NCI-H69 (cell line): ENCODE measurements at places on chromosomes 1 and 21.

DNA sequence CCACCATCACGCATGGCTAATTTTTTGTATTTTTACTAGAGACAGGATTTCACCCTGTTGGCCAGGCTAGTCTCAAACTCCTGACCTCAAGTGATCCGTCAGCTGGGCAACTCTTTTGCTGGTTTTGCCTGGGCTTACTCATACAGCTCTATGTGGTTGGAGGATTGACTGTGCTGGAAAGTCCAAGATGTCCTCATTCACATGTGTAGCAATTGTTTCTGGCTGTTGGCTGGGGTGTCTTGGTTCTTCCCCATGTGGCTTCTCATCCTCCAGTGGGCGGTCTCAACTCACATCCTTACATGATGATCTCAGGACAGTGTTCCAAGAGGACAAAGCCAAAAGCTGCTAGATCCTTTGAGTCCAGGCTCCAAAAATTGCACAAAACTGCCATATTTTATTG, 53.3 kb downstream of the TEX35 start:
- no peak for DNase-seq

DNA sequence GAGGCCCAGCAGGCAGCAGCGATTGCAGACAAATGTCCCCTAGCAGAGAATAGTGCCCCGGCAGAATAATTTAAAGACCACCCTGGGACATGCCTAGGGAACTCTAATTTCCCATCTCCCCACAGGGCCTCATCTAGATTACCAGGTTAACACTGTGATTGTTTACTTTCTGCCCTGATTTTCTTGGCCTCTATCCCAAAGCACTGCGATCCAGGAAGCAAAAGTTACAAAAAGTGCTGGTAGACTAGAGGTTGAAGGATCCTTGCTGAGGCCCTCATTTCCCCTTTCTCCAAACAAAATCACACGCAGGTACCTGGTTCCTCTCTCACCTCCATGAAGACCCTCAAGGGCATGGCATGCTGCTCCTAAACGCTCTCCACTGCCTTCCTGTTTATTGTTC, 229.7 kb downstream of the C1orf94 start:
- no peak for DNase-seq

DNA sequence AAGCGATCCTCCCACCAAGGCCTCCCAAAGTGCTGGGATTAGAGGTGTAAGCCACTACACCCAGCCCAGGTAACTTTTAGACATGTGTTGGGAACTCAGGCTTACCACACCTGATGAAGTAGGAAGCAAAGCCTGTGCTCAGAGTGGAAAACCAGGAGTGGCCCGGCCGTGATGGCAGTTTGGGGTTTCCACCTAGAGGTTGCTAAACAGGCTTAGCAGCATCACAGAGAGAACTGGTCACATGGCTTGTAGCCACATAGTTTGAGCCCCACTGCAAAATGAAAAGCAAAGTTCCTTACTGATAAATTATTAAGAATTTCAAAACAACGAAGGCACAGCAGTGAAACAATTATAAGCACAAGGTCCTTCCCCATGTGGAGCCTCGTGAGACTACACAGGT, 142.6 kb upstream of the CXADR start:
- DNase-seq, result peak; percentile 41

DNA sequence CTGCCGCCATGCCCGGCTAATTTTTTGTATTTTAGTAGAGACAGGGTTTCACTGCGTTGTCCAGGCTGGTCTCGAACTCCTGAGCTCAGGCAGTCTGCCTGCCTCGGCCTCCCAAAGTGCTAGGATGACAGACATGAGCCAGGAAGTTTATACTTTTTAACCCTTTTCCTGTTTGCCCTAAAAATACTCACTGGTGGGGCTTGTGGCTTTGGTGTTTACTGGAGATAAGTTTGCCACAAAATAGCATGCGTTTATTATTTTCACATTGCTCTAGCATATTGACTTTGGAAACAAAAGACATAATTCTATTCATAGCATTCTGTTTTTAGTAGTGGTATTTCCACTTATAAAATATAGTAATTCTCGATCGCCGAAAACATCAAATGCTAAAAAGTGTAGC, 19.8 kb upstream of the GTF2B start:
- DNase-seq, result no peak

GRCh38 chr1:78096976-78097375, 51.2 kb downstream of the GIPC2 start:
- no peak for DNase-seq

GRCh38 chr1:205926636-205927035, 16.6 kb downstream of the SLC26A9 start:
- no peak for DNase-seq

DNA sequence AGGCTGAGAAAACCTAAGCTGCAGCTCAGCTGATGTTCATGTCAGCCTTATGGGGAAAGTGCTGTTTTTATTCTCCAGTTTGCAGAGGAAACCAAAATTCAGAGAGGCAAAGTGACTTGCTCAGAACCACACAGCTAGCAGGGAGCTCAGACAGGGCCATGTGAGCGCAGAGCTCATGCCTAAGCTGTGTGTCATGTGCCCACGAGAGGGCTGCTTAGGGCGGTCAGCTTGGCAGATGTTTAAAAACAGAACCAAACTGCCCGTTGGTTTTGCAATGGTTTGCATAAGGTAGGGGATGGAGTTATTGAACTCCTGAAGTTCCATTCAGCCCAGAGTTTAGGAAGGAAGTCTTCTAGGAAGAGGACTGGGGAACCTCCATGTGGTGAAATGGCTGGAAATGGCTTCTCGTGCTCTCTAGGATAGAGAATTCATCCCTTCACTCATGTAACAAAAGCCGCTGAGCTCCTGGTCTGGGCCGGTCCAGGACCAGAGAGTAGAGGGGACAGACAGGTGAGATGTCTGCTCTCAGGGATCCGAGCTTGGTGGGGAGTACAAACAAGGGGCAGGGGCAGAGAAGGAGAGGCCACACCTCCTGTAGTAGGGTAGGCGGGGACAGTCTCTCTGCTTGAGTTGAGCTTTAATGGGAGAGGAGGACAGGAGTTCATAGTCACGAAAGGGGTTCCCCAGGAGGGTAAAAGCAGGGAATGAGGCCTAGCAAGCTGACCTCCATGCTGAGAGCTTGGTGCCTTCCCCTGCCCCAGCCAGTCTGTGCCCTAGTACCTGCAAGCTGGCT, 46.9 kb downstream of the ARHGEF10L start:
- peak; percentile 19 for DNase-seq

DNA sequence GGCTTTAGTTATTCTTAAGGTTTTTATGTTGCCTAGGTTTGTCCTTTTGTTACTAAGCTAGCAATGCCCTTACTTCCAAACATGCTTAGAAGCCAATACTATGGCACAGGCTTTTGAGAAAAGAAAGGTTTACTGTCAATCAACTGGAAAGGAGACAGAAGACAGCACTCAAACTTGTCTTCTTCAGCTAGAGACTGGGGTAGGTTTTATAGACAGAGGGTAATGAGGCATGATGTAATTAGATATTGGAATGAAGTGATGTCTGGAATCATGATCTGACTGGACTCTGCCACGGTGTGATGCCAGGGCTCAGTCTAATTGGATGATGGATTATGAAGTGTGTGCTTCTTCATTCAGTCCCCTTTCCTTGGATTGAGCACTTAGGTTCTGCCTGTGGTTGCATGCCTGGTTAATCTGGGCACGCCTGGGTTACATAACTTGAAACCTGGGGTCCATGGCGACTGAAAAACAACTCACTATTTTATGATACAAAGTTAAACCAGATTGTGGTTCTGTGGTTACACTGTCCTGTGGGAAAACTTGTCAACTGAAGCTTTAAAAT, 625.8 kb downstream of the BRINP3 start:
- DNase-seq, result peak; percentile 78

DNA sequence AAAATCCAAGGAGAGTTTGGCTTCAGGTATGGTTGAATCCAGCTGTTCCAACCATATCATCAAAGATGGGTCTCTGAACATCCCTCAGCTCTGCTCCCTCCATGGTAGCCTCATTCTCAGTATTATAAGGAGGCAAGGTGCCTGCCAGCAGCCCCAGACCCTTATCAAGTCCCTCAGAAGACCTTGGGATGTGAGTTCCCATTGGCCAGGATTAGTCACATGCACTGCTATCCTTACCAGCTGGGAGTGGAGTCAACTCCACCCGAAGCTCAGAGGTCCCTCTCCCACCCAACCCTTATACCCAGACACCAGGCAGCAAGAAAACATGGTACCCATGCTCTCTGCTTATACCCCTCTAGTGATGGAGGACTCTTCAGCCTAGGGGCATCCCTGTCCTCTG, 153.7 kb upstream of the ZBTB40 start:
- DNase-seq, result no peak

DNA sequence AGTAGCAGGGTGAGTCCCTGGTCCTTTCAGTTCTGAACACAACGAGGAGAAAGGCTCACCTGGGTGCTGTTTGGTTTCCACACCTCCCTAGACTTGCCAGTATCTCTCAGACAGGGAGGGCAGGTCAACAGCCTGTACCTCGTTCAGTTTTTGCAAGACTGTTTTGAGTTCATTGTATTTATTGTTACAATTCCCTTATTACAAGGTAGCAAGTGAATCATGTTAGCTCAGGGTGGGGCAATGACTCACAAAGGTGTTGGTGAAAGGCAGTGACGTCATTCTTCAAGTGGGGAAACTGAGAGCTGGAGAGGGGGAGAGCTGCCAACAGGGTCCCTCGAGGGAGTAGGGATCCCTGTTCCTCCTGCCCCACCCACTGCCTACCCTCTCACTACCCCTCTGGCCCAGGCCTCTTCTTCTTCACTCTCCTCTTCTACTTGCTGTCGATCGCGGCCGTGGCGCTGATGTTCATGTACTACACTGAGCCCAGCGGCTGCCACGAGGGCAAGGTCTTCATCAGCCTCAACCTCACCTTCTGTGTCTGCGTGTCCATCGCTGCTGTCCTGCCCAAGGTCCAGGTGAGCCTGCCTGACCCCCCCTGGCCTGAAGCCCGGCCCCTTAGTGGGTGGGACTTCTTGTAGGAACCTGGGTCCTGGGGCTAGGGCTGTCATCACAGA, 13.4 kb downstream of the SERINC2 start:
- DNase-seq, result no peak
